ENCODE measurements at places on chromosomes 3 and 15.

DNA sequence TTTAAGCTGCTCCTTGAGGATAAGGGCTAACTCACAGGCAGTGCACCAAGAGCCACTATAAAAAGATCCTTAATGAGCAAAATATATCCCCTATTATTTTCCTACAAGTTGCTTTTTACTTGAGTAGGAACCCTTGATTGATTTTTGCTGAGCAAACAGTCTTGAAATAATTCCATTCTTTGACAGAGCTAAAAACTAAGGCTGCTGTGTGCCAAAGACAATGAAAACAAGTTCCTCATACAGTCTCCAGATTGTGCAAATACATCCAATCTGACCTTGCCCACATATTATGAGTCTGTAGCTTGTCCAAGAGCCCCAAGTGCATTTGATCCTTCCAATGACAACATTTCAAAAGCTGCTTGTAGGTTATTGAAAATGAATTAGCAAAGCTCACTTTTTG lies 15.0 kb downstream of the PRKAR2A start:
- no peak for DNase-seq

DNA sequence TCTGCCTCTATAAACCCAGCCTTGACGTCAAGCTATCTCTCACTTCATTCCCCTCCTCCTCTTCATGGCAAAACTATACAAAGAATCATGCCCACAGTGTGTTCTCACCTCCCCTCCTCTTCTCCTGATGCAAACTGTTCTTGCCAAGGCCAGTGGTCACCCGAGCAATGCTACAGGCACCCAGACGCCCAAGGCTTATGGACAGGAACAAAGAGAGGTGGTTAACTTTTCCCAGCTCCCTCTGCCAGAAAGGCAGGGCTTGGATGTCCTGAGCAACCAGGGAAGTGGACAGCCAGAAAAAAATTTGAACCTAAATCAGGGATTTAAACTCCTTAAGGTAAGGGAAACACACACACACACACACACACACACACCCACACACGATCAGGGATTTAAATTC lies 5.1 kb downstream of the SLC41A3 start:
- DNase-seq = no peak

- peak; percentile 63 for DNase-seq
Observed at GRCh38 chr3:187456250-187456649, 88.1 kb downstream of the RTP4 start.

- no peak for DNase-seq
Observed at GRCh38 chr3:66106788-66107187, 68.1 kb upstream of the MAGI1 start.

GRCh38 chr3:196639483-196640296 lies at the start of gene NRROS:
TSS of gene NRROS (plus strand) at chr3:196639694. CDS start at chr3:196654540, 14,846 bp downstream.
- DNase-seq = no peak

- DNase-seq = no peak
Observed at GRCh38 chr15:42612367-42612912, 37.0 kb downstream of the STARD9 start.

Data from C1 segment of cervical spinal cord (tissue), 14 donors.